ENCODE measurements at places on chromosomes 3 and 15.

- DNase-seq = no peak
Measured at GRCh38 chr3:52388348-52388821, 56.5 kb downstream of the SEMA3G start.

DNA sequence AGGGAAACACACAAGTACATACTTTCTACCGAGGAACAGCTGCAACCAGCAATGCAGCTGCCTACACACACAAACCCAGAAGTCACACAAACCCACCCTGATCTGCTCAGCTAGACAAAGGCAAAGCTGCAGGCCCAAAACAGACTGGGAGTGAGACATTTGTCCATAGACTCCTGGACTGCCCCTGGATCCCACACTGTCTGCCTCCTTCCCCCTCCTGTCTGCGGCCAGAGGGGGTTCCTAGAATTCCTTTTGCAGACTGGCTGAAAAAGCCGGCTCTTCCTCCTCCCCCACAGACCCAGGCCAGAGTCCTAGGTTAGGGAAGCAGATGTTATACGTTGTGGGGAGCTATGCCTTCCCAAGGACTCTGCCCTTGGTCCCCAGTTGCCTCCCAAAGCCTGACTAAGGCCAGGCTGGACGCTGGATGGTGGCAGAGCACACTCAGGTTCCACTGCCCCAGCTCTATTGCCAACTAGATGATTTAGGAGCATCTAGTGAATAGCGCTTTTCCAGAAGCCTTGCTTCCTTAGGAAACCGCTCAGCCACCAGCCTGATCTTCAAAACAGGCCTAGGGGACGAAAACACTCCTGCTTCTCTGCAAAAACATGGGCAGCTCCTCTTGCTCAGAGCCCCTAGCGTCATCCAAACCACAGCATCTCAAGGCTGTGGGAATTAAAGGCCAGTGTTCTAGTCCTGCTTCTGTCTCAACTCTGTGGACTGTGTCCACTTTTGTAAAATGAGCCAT, 37.4 kb upstream of the CILP start:
- no peak for DNase-seq

GRCh38 chr15:22258398-22259150, 178.2 kb downstream of the OR4M2 start:
- no peak for DNase-seq

GRCh38 chr3:169128579-169128978, 534.9 kb downstream of the MECOM start:
- DNase-seq = no peak

DNA sequence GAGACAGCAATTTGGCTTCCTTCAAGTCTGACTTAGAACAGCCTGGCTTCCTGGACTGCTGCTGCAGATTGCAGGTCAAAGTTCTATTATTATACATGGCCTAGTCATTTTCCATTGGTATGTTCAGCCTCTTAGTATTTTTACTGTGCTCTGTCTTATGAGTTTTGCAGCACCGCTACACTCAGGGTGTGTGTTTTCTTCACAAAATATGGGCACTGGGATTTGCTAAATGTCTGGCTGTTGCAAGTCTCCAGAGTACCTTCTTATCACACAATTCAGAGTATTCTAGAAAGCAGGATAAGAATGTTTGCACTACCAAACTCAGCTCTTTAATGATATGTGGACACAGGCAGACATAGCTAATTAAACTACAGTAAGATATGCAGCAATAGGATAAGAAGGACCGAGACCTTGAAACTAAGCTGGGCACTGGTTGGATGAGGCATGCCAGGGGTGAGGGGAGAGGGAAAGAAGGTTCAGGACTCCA, 203.0 kb upstream of the PDZRN3 start:
- DNase-seq = no peak

DNA sequence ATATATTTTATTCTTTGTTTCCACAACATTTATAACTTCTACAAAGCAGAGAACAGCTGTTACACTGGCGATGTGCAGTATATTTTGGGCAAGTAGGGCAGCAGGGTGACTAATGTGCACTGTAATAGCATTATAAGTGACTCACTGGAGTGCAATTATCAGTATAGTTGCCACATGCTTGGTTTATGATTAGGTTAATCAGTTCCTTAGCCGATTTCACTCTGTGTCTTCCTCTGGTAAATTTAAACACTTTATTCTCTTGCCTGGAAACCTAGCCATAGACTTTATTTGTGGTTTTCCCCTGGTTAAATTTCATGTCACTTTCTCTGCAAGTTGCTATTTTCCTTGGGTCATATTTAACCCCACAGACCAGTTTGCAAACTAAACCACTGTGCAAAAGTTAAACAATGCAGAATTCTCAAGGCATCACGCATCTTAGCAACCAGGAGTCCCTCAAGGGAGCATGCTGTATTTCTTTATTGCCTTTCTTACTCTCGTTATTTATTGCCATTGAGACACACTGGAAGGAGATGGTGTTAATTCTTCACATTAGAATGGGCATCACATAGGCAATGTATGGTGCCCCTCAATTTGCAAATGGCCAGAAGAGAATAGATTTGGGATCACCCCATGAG, 690.2 kb upstream of the DPPA4 start:
- DNase-seq = no peak

DNA sequence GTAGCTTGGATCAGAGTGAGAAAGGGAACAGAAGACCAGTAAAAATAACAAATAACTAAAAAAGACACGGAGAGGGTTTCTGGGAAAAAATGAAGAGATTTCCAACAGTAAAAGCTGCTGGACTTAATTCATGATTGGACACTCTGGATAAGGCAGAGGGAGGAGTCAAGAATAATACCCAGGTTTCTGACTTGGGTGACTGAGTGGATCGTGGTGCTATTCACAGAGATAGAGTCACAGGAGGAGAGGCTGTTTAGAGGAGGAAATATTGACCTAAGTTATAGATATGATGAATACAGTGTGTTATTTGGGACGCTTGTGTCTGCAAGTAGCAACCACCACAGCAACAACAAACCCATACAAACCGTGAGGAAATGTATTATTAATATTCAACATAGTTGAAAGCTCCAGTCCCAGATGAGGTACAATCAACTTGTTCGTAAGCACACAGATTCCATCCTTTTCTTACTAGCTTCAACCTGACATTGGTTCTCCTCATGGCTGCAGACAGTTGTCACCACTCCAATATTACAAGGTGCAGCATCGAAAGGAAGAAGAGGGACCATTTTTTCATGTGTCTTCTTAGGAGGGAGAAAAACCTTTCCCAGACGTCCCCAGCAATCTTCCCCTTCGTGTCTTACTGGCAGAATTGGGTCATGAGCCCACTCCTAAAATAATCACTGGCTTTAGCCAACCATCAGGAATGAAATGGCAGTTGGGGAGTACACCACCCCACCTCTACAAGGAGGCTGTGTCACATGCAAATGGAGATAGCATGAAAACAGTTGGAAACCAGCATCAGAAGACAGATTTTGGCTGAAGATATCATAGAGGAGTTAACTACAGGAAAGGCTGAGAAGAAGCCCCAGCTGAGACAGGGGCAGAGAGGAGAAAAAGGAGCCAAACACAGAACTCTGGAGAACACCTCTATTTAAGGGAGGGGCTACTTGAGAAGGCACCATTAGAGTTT, 387.8 kb downstream of the SHQ1 start:
- no peak for DNase-seq

GRCh38 chr3:80580146-80580545, 812.3 kb upstream of the ROBO1 start:
- no peak for DNase-seq

DNA sequence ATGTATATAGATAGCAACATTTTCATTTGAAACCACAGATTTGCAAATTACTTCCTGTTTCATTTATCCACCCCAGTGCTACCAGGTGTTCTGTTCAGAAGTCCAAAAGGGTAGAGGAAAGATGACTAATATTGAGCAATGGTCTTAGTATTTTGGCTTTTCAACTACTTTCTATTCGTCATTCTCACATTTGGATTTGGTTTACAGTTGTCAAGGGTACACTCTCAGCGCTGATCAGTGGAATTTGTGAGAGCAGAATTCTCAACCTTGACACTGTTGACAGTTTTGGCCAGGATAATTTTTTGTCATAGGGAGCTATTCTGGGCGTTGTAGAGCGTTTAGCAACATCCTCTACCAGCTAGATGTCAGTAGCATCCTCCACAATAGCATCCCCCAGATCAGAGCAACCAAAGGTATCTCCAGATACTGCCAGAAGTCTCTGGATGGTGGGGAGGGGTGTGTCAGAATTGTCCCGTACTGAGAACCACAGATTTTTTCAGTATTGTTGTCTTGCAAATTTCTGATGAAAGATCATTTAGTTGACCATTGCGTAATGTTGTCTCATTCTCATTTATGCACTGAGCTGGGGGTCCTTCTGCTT, 4.2 kb downstream of the HMCES start:
- DNase-seq = no peak

- no peak for DNase-seq
Measured at GRCh38 chr3:28544236-28544635, 195.6 kb upstream of the AZI2 start.

GRCh38 chr3:31495971-31496665, 36.6 kb upstream of the STT3B start:
- DNase-seq = no peak

DNA sequence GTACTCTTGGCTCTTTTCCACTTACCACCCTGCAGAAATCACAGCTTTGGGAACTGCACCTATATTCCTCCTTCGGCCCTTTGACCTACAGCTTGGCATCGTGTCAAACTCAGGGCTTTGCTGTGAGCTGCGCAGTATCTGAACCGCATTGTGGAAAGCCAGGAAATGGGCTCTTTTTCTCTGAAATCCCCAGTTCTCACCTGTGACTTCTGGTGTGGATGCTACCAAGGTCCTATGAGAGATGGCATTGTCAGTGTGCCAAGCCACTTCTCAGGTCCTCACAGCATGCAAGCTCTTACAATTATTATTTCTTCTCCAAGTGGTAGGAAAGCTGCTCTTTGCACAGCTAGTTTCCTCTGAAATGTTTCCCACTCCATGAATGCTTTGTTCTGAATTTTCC, 450.6 kb upstream of the TBL1XR1 start:
- DNase-seq = no peak

DNA sequence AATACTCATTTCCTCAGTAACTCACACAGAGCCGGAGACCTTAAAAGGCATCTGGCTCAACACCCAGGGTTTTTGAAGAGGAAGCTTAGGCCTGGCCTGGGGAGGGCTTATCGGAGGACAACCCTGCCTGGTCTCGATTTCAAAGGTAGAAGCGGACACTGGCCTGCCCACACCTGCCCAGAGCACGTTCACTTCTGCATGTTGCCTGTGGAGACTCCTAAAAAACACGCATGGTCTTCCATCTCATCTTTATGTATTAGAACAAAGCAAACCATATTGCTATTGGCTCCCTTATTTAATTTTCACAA, 55.5 kb upstream of the FURIN start:
- no peak for DNase-seq

DNA sequence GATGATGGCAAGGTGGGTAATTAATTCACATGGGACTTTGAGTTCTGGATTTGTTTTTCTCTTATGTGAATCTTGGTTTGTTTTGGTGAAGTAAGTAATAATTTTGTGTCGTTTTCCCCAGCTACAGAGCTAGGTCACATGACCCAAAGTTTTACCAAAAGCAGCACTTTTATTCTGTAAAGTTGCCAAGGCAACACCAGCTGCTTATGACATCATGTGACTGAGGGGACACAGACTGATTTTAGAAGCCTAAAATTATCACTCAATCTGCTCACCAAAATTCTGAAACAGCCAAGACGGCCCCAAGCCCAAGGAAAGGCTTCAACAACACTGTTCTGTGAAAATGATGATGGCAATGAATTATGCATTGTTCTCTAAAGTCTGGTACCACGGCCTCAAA, 63.9 kb downstream of the MEX3B start:
- no peak for DNase-seq

GRCh38 chr3:195855471-195856409, 44.0 kb upstream of the MUC4 start:
- no peak for DNase-seq

GRCh38 chr3:193317682-193318300, 60.8 kb downstream of the ATP13A5 start:
- DNase-seq = no peak

DNA sequence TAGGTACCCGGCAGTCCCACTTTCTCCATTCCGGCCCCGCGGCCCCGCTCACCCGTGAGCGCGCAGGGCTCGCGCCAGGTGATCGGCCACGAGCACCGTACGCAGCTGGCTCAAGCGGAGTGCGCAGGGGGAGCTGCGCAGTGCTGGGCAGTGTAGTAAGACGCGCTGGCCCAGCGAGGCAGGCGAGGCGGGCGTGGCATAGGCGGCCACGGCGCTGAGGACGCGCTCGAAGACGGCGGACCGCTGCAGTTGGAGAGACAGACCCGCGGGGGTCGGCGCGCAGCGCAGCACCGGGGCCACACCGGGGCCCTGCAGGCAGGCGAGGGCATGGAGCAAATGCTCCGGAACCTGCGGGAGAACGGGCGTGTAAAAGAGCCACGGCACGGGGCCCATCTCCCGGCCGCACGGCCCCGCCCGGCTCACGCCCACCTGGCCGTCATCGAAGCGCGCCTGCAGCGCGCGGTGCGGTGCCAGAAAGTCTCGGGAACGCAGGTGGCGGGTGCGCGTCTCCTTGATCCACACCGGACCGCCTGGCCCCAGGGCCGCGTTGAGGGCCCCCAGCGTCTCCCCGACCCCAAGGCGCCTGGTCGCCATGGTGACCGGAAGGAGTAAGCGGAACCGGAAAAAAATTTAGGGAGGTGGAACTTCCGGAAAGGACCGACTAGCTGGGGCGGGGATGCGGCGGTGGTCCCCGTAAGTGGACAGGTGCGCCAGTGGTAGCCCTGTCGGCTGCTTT, at the start of gene DALRD3:
DALRD3 (minus strand) TSS at position 610 of the 736 bp plus-strand sequence; CDS start at position 594, 16 bp downstream.
- DNase-seq = peak; percentile 32

DNA sequence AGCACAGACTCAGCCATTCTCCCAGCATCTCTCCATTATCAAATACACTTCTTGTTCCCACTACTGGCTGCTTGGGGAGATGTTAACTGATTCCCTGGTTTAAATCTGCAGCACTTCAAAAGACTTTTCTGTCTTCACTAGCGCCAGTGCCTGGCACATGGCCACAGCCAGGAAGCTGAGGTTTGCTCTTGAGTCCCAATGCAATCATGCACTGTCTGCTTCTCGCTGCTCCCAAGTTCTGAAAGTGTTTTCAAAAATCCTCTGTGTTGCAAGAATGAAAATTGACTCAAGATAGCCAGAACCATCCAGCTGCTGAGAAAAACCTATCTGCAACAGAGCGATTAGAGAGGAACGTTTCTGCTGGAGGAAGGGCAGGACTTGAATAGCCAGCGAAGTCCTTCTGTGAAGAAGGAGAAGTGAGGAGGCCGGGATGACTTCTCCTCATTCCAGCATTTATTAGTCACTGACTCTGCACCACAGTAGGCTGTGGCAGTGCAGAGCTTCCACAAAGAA, 358.4 kb upstream of the NR2F2 start:
- no peak for DNase-seq

DNA sequence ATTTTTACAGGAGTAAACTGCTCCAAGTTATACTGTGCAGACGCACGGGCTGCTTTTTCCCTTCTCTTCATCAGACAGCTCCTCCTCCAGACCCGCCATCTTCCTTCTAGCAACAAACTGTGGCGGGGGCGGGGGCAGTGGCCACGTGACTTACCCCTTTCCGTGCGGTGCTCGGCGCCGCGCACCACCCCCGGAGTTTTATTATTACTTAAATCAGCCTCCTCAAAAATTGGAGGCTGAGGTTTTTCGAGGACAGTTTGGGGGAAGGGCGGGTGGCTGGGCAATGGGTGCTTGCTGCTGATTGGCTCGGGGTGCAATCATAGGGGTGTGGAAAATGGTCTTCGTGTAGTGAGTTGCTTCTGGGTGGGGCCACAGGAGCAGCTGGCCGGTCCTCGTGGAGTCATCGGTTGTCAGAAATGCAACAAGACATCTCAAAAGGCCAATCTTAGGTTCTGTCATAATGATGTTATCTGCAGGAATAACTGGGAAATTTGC, 77.1 kb upstream of the MFGE8 start:
- no peak for DNase-seq

GRCh38 chr3:117408811-117409210, 699.2 kb downstream of the TUSC7 start:
- no peak for DNase-seq
